ENCODE measurements at places on chromosomes 4 and X.

GRCh38 chrX:64152857-64153256 lies 52.7 kb downstream of the AMER1 start:
- DNase-seq: no peak

DNA sequence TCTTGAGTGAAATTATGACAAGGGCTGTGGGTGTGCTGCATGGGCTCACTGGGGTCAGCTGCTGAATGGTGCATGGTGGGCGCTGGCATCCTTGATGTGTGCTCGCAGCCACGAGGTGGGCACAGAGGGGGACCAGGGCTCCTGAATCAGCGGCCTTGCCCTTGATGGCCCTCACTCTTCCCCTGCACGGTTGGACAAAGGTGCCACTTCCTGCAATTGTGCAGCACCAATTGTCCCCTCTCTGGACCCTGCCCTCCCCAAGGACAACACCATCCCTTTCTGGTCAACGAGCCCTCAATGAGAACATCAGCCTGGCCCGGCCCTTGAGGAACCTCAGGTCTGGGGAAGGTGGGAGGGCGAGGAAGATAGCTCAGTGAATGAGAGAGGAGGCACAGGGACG lies 16.1 kb downstream of the ABLIM2 start:
- no peak for DNase-seq

- no peak for DNase-seq
Observed at GRCh38 chr4:80507077-80507476, 171.5 kb downstream of the CFAP299 start.

DNA sequence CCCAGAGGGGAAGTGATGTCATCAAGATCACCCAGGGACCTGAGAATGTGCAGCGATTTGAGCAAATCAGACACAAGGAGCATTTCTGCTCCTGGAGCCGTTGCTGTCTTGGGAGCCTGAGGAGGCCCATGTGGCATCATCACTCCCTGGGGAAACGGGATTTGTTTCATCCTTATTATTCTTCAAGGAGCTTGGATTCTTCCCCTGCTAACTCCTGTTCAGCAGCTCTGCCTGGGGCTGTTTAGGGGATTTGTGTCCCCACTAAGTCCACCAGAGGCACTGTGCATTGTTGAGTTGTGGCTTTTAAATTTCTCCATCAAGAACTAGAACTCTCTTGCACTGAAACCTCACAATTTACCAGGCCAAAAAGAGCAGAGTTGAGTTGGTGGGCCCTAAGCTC lies 104.2 kb upstream of the MSX1 start:
- no peak for DNase-seq

- DNase-seq: no peak
Observed at GRCh38 chr4:3851881-3852280, 85.7 kb downstream of the ADRA2C start.

GRCh38 chr4:153641532-153641931 lies 42.5 kb upstream of the TLR2 start:
- DNase-seq: no peak

GRCh38 chr4:110287130-110287529 lies 88.7 kb upstream of the ELOVL6 start:
- DNase-seq: no peak

- no peak for DNase-seq
Observed at GRCh38 chr4:107799669-107800450, 24.9 kb upstream of the SGMS2 start.

GRCh38 chr4:6733358-6734164 lies 17.6 kb downstream of the BLOC1S4 start:
- DNase-seq: no peak

DNA sequence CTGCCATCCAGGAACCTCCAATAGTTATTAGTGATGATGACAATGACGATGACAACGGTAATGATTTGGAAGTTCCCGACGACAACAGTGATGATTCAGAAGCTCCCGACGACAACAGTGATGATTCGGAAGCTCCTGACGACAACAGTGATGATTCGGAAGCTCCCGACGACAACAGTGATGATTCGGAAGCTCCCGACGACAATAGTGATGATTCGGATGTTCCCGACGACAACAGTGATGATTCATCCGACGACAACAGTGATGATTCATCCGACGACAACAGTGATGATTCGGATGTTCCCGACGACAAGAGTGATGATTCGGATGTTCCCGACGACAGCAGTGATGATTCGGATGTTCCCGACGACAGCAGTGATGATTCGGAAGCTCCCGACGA lies 14.7 kb downstream of the CXCR3 start:
- DNase-seq: no peak

DNA sequence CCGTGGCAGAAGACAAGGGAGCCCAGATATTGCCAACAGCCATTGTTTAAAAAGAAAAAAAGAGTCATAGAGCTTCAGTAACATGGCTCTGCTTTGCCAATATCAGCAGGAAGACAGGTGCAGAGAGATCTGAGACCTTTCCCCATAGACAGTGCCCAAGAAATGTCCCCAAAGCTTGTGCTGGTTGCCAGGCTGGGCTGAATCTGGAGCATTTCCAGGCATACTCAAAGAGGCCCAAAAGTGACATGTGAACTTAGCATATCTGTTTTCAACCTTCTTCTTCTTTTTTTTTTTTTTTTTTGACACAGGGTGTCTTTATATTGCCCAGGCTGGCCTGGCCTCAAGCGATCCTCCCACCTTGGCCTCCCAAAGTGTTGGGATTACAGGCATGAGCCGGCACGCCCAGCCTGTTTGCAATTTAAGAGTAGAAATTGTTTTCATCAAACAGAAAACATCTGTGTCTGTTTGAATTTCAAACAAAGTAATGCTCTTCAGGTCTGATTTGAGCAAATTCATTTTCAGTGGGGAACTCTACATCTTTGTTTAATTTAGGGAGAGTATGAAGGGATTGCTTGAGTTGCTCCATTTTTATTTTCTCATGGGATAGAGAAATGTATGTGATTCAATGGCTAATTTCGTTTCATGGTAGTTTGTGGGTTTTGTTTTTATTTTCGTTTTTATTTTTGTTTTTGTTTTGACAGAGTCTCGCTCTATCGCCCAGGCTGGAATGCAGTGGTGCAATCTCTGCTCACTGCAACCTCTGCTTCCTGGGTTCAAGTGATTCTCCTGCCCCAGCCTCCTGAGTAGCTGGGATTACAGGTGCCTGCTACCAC lies 56.6 kb upstream of the RBM47 start:
- no peak for DNase-seq

- no peak for DNase-seq
Observed at GRCh38 chrX:95063554-95063953, 1389.5 kb downstream of the FAM133A start.

DNA sequence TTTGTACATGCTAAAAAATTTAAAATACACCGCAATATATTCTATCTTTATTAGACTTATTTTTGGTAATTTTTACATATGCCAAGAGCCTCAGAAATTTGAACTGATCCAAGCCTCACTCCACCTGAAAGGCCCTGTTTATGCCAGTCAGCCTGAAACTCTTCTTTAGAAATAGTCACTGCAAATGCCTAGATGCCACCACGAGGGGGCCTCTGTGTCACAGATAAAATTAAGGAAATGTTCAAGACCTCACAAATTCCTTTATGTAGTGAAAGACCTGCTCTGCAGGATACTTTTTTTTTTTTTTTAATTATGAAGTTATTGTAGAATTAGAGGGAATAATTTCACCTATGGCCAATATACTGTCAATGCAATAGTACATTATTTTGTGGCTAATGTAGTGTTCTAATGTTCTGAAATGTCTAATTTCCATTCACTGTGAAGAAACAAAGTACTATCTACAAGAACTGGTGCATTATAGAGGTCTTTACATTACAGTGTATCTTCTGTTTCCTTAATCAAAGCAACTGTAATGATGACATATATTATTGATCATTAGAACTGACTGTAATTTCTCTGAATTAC lies 69.8 kb downstream of the DTHD1 start:
- no peak for DNase-seq

DNA sequence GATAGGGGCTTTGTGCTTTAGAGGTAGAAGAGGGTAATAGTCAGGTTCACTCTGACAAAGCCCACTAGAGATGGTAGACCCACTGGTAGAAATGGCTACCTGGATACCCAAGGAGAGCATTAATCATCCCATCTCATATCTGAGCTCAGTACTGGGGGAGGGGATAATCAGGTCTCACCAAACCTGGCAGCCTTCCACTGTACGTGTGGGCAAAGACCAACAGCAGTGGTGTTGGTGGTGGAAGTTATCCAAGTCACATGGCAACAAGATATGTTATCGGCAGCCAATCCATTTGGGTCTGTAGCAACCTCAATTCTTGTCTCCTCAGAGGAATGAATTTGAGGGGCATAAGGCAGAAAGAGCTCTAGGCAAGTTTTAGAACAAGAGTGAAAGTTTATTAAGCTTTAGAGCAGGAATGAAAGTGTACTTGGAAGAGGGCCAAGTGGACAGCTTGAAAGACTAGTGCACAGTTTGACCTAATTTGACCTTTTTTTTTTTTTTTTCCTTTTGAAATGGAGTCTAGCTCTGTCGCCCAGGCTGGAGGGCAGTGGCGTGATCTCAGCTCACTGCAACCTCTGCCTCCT lies 67.0 kb upstream of the CXCL13 start:
- DNase-seq: no peak

DNA sequence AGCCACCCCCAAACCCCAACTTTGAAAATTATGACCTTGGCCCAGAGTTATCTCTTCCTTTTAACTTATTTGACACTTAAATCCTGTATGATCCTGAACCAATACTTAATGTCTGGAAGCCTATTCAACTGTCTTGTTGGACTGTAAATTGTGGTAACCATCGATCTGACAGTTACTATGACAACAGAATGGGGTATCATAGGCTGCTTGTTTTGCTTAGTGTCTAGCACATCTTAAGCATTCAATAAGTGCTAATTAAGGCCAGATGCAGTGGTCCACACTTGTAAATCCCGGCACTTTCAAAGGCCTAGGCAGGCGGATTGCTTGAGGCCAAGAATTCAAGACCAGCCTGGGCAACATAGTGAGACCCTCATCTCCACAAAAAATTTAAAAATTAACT lies 175.0 kb downstream of the APBB2 start:
- DNase-seq: no peak

GRCh38 chr4:7365462-7366179 lies 69.1 kb downstream of the PSAPL1 start:
- DNase-seq: no peak

- DNase-seq: no peak
Observed at GRCh38 chrX:17788956-17789562, 51.8 kb downstream of the SCML1 start.

DNA sequence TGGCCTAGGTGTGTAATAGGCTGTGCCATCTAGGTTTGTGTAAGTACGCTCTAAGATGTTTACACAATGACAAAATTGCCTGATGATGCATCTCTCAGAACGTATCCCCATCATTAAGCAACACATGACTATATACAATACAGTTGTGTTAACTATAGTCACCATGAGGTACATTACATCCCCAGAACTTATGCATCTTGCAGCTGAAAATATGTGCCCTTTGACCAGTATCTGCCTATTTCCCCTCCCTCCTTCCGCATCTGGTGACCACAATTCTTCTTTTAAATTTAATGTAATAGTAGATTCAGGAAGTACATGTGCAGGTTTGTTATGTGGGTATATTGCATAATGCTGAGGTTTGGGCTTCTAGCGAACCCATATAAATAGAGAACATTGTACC lies 239.8 kb upstream of the IL1RAPL1 start:
- no peak for DNase-seq

GRCh38 chr4:26573389-26573794 lies 10.5 kb upstream of the TBC1D19 start:
- no peak for DNase-seq

DNA sequence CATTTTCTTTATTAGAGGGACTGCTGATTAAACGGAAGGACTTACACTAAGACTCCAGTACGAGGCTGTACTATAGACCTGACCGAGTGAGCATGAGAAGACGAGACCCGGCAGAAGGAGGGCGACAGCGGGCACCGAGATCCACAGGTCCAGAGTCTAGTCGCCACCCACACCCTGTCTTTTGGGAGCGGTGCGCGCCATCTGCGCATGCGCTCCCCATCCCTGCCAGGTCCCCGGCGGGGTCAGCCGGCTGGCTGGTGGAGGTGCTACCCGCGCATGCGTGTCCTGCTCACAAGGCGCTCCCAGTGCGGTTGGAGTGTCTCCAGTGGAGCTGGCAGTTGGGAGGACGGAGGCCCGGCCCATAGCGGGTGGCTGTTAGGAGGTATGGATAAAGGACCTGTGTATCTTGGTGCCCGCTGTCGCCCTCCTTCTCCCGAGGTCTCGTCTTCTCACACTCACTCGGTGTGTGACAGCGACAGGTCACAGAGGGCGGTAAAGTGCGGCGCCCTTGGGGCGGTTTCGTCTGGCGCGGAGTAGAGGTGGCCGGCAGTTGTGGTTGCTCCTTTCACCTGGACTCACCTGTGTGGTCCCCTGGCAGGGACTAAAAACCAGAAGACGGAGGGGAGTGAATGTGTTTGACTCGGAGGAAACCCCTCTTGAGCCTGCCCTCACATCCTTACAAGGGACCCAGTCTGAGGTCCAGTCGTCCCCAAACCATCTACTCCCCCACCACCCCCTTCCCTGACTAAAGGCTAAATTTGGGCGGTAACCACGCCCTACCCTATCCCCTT lies 7.6 kb upstream of the HSD17B10 start:
- DNase-seq: peak; percentile 62

GRCh38 chr4:139188648-139189416 lies 11.8 kb upstream of the ELF2 start:
- DNase-seq: no peak

GRCh38 chr4:105230287-105230686 lies 83.6 kb downstream of the TET2 start:
- DNase-seq: no peak

- no peak for DNase-seq
Observed at GRCh38 chr4:15771216-15772058, 6.7 kb upstream of the CD38 start.

DNA sequence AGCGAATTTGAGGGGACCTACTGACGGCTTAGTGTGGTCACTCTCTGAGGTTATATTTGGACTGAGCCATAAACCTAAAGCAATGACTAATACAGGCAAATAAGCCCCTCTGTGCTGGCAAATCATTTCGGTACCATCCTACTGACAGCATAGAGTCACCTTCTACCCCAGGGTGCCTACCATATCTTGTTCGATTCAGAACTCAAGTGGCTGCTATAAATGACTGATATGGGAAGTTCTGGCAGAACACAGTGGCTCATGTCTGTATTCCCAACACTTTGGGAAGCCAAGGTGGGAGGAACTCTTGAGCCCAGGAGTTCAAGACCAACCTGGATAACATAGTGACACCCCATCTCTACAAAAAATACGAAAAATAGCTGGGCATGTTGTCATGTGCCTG lies 226.1 kb upstream of the MBNL3 start:
- DNase-seq: no peak

GRCh38 chrX:135695471-135695870 lies 18.0 kb upstream of the CT45A1 start:
- DNase-seq: no peak

DNA sequence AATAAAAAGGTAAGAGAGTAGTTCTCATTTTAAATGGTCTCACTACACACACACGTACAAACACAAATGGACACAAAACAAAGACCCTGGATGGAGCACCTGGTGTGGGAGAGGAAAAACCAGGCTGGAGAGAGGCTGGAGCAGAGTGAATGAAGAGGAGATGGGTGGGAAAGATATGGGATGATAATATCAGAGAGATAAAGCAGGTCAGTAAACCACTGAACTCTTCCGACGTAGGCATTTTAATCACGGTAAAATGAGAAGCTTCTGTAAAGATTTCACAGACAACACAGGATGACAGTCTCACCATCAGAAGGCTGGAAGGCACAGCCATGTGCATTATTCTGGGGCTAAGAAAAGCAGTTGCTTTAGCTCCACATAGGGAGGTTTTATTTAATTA lies 532.8 kb downstream of the KCNIP4 start:
- no peak for DNase-seq

- DNase-seq: no peak
Observed at GRCh38 chrX:154827194-154828015, 7.1 kb downstream of the SMIM9 start.

Measured in NCI-H1048 (cell line).